CD4-positive, alpha-beta memory T cell (primary cell): ENCODE measurements at places on chromosomes 4 and X.

- DNase-seq = no peak
These were observed 8.8 kb downstream of the PPM1K start for GRCh38 chr4:88275516-88275915.

DNA sequence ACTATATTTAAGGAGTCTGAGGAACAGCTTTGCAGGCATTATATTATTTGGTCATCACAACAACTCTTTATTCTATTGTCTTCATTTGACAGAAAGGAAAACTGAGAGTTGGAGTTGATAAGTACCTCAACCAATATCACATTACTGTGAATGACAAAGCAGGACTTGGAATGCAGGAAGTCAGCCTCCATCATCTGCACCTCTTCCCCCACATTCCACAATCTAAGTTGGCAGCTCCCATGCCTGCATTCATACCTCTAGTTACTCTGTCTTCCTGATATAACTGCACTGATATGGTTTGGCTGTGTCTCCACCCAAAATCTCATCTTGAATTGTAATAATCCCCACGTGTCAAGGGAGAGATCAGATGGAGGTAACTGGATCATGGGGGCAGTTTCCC, 356.7 kb downstream of the GALNTL6 start:
- no peak for DNase-seq

- no peak for DNase-seq
These were observed 33.5 kb upstream of the REST start for GRCh38 chr4:56874166-56874565.

- peak; percentile 71 for DNase-seq
These were observed 22.9 kb upstream of the G3BP2 start for GRCh38 chr4:75696071-75696470.

GRCh38 chr4:139454111-139455045, at the start of gene RAB33B:
Gene RAB33B (plus strand): TSS chr4:139454121. CDS start chr4:139454196, 75 bp downstream.
- no peak for DNase-seq

- no peak for DNase-seq
These were observed 91.9 kb upstream of the ETNPPL start for GRCh38 chr4:108854786-108855185.
